Inflammatory macrophage treated with lipopolysaccharide for 4 hours (primary cell): ENCODE measurements at places on chromosomes 4 and X.

DNA sequence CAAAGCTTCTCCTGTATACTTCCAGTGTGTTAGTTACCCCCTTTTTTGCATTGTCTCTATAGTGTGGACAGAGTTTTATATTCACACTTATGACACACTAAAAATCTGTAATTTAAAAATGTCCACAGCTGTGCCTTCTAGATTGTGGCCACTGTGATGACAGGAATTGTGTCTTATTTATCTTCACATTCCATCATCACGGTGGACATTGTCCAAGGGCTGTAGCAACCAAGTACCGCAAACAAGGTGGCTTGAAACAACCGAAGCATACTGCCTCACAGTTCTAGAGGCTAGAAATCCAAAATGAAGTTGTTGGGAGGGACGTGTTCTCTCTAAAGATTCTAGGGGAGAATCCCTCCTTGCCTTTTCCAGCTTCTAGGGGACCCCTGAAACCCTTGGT is 32.3 kb downstream of the CHRNA9 start:
- no peak for DNase-seq

DNA sequence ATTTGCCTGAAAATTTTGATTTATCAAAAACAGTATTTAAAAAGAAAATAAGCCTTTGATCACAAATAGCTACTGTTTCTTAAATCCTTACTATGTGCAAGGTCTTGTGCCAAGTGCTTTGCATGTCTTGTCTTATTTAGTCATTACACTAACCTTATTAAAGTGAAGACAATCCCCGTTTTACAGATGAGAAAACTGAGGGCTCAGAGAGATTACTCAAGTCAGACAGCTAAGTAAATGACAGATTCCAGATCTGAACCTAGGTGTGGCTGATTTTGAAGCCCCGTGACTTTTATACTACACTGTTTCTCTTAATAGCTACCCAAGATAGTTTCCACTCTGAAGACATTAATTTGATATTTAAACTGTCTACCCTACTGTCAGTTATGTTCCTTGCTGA is 38.2 kb downstream of the AFF2 start:
- DNase-seq: no peak

- DNase-seq: no peak
These were observed 59.8 kb downstream of the AGTR2 start for GRCh38 chrX:116230130-116230898.

DNA sequence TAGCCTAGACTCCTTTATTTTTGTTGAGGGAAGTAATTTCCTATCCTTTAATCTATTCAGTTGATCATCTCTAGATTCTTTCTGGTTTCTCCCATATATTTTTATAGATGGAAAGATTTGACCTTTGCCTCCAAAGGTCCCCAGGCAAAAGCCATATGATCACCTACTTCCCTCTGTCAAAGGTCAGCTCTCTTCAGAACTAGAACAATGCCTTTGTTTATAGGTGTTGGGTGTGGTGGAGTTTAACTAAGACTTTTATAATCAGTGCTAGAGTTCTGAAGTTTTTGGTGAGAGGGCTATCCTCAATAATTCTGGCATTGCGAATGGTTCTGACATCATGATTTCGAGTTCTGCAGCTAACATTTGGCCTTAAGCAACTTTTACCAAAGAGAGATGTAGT is 19.0 kb upstream of the DCAF8L2 start:
- DNase-seq: no peak

DNA sequence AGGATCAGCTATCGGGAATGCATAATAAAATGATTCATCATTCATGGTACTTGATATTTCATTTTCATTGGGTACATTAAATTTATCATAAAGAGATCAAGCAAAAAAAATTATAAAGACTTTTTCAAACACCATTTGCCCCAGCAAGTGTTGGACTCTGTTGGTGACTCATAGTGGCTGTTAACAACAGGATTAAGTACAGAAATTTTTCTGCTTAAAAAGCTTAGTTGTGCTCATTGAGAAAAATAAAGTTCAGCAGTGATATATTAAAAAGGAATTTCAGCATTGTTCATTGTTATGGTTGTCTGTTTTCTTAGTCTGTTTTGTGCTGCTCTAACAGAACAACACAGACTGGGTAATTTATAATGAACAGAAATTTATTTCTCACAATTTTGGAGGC is 86.2 kb upstream of the PCDH10 start:
- DNase-seq: no peak

DNA sequence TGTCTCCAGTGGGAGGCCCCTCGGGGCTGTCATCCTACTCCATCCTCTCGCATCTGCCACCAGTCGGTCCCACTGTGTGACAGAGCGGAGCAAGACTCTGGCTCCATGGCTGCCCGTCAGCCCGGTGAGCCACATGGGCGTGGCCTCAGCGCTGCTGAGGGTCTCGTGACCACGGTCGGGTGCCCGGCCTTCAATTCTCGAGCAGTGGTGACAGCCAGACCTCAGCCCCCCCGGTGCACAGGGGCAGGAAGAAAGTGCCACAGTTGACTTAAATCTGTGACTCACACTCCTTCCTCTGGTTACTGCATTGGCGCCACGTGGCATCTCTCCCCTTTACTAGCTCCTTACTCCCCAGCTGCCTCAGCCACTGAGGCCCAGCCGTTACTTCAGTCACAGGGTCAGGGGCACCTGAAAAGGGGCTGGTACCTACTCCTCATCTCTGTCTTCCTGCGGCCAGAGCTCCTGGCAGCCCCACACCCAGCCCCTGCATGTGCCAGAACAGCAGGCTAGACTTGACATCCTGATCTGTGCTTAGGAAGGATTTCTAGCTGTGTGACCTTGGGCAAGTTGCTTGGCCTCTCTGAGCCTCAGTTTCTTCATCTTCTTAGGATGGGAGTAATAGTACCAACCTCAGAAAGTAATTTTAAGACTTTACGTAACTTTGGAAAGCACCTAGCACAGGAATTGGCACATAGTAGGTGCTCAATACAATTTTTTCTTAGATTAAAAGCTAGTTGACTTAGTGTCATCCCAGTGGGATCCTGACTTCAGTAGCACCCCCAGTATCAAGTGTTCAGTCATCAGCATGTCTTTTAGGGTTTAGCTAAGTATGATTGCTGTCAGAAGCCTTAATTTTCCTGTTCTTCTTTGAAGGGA is 66.1 kb downstream of the TNIP2 start:
- DNase-seq: peak; percentile 51

GRCh38 chr4:115688961-115689360 is 575.5 kb upstream of the NDST4 start:
- no peak for DNase-seq

DNA sequence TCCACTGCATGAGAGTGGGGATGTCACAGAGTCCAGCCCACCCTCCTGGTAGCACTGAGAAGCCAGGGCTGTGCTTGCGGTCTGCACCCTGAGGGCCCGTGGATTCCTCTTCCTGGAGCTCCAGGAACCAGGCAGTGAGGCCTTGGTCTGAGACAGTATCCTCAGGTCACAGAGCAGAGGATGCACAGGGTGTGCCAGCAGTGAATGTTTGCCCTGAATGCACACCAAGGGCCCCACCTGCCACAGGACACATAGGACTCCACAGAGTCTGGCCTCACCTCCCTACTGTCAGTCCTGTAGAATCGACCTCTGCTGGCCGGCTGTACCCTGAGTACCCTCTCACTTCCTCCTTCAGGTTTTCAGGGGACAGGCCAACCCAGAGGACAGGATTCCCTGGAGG is 2.7 kb downstream of the MAGEA1 start:
- no peak for DNase-seq

DNA sequence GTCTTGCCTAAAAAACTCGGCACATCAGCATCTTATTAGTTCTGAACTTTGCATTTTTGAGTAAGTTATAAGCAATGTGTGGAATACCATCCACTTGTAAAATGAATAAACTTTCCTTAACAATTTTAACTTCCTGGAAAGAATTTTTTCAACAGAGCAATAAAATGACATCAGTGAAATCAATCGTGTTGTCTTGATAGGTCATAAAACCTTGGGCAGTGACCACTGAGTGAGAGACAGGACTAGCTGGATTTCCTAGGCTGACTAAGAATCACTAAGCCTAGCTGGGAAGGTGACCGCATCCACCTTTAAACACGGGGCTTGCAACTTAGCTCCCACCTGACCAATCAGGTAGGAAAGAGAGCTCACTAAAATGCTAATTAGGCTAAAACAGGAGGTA is 403.0 kb upstream of the CNKSR2 start:
- no peak for DNase-seq

GRCh38 chrX:21708116-21708515 is 49.8 kb downstream of the SMPX start:
- DNase-seq: no peak

DNA sequence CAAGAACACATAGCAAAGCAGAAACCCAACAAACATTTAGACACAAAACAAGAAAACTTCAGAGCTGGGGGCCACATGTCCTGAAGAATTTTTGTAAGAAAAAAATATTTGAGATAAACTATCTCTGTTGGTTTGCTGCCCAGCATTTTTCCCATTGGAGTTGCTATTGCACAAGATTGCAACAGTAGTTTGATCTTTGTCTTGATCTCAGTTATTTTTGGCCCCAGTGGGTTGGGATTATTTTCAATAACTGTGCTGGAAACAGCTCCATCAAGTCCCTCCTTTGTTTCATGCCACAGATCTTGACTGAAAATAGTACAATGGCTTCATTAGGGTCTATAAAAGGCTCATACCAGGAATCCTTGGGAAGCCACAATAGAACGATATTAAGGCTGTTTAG is 103.8 kb upstream of the RAI2 start:
- DNase-seq: no peak

GRCh38 chr4:146029939-146030710 is 91.5 kb upstream of the ZNF827 start:
- DNase-seq: peak; percentile 32

DNA sequence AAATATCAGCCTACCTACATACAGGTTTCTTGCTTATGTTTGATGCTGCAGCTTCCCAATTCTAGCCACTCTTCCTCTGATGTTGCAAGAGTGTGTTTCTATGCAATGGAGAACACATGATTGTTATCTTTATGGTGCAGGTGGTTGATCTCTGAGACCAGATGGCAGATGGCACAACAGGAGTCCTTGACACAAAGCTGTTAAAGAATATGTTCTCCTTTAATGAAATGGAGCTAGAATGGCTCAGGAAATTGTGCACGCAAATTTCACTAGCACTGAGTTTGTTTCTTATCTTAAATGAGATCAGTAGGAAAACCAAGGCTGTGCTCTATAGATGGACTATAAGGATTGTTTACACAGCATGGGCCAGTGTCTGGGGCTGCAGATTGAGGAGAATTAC is 29.9 kb upstream of the TTC29 start:
- no peak for DNase-seq

DNA sequence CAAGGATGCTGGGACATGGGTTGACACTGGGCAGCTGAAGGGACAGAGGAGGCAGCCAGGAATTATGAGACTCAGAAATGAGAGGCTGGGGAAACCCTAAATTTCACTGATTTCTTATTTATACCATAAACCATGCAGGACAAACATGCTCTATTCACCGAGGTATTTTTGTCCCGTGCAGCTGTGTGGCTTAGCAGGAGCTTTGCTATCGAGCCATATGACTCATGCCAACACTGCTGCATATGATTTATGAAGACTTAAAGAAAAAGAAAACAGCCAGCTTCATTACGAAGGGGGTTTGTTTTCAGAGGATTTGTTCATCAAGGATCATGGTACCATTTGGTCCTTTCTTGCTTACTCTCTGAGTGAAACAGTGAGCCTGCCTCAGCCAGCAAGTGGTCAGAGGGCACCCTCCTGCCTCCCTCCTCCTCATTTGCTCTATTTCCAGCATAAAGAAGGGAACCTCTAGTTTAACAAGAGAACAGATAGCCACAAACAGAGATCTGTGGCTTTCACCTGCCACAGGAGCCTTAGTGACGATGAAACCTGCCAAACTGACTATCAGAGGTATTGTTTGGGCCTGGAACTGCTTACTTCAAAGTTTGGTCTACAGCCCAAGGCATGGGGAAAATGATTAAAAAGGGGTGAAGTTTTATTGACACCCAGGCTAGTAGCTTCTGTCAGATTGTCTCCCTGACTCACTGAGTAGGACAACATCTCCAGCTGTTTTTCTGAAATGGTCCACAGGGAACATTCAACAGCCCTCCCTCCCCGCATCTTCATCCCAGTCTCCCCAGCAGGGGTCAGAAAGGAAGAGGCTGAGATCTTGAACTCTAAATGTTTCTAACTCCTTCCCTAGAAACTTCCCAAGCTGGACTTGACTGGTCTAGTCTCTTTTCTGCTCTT is 80.1 kb upstream of the MAML3 start:
- DNase-seq: no peak

GRCh38 chr4:15586066-15586465 is 69.1 kb downstream of the FBXL5 start:
- DNase-seq: peak; percentile 79

DNA sequence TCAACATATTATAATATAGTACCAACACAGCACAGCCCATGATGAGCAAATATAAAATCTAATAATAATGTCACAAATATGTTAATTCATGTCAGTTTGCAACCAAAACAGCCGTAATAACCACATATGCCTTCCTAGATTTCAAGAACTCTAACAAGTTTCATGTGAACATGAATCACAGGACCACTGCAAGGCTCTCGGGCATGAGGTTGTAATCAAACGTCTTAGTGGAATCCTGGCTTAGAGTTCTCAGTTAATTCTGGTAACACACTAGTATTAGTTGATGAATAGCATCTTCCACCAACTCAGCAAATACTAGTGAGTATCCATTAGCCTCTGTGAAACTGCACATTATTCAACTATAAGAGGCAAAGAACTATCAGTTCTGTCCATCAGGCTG is 379.3 kb upstream of the TENM3 start:
- no peak for DNase-seq

- DNase-seq: no peak
These were observed 80.9 kb upstream of the TLR3 start for GRCh38 chr4:185987961-185988627.

- no peak for DNase-seq
These were observed 44.2 kb downstream of the SH3RF1 start for GRCh38 chr4:169226565-169226964.

- DNase-seq: no peak
These were observed 80.2 kb upstream of the SORBS2 start for GRCh38 chr4:185892165-185892564.

DNA sequence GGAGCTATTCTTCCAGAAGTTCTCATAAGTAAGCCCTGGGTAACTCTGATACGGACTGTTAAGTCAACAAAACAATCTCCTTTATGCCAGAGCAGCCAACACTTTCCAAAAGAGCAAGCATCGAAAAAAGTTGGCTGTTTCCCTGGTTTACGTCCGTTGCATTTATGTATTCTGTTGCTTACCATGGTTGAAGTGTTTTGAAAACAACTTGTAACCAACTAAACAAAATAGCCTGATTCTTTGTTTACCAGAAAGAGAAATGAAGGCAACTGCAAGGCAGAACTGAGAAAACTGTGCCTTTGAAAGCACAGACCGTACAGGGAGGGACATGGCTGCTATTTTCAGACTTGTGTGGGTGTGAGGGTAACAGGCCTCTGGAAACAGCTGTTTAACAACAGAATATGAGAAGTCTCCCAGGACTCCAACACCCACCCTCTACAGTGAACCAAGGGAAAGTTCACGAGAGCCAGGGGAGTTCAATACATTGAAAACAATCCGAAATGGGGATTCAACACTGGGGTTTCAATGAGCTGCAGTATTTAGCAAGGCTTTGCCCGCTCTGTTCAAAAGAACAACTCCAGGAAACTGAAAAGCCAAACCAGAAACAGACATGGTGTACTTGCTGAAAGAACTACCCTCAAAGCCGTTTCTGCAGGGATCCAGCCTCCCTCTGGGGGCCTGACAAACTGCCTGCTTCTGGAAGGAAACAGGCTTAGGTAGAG is 95.8 kb upstream of the EGFL6 start:
- DNase-seq: peak; percentile 64

GRCh38 chrX:7441586-7441985 is 293.6 kb upstream of the PUDP start:
- DNase-seq: no peak
